ENCODE measurements at places on chromosomes 2 and 18.

DNA sequence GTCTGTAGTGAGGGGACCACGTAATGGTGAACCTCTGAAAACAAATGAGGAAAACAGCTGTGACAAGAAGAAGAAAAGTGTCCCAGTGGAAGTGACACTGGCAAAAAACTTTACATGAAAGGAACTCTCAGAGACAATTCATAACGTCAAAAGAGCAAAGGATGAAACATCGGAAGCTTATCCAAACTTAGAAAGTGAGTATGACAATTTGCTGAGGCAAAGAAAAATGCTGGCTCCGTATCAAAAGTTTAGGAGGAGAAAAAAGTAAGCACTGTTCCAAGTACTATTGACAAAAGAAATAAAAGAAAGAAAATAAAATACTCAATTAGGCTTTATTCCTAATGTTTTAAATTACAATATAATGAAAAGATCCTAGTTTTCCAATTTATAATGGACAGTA lies 91.3 kb downstream of the NOL10 start:
- no peak for DNase-seq

DNA sequence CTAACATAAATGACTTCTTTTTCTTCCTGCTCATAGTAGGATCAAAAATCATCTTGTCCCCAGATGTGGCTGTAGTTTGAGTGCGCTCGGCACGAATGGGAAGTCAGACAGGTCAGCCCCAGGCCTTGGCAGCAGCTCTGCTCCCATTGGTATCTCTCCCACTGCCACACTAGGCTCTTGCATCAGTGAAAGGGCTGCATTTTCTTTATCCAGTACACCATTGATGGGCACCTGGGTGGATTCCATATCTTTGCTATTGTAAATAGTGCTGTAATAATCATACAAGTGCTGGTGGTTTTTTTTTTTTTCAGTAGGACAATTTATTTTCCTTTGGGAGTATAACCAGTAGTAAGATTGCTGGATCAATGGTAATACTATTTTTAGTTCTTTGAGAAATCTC lies 865.5 kb downstream of the CCDC85A start:
- no peak for DNase-seq

DNA sequence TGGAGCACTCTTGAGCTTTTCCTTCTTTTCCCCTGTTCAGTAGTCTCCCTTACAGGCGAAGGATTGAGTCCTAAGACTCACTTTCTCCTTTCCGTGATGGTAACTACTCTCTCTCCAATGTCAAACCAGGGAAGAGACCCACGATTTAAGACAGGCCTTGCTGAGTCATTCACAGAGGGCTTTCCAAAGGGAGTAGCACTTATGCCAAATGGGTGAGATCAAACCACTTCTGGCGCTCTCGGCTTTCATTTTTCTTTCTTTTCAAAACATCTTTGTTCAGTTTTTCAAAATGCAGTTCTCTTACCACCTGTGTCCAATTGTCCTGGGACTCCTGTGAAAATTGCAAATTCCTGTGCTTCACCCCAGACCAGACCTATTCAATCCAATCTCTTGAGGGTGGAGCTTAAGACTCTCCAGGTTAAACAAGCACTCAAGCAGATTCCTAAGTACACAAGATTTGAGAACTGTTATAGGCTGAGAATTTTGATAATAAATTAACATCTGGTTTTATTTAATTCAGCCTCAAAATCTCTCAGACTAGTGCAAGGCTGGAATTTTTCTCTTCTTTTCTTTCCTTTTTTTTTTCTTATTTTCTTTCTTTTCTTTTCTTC lies 14.4 kb upstream of the MRPL19 start:
- DNase-seq: no peak

- DNase-seq: no peak
These were observed 218.1 kb downstream of the SP3 start for GRCh38 chr2:173747035-173747434.

DNA sequence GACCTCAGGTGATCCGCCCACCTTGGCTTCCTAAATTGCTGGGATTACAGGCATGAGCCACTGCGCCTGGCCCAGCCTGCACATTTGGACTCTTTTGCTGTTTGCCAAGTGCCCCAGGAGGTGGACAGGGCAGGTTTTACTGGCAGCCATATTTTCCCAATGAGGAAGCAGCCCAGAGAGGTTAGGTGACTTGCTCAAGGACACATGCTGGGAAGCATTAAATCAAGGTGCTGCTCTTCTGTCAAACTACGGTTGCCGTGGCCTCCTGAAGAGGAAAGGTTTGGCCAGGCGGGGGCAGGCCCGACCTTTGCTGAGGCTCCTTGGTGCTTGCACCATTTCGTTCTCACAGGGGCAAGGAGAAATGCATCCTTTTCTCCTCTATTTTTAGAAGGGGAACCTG lies 44.0 kb downstream of the DNMT3A start:
- DNase-seq: no peak

DNA sequence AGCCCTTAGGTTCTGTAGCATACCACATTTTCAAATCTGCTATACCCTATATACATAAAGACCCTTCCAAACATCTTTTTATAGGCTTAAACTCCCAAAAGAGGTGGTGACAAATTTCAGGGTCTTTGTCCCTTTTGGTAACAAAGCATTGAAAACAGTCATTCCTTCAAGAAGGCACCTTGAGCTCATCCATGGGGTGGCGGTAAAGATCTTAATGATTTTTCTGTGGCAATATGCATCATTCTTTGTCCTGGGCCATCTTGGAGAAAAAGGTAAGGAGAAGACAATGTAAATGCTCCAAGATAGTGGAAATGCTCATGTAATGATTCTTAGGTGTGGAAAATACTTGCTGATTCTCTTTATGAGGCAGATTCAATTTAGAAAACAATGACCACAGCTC lies 890.5 kb downstream of the CNTNAP5 start:
- no peak for DNase-seq

GRCh38 chr18:64986906-64987495 lies 763.8 kb upstream of the CDH7 start:
- no peak for DNase-seq

DNA sequence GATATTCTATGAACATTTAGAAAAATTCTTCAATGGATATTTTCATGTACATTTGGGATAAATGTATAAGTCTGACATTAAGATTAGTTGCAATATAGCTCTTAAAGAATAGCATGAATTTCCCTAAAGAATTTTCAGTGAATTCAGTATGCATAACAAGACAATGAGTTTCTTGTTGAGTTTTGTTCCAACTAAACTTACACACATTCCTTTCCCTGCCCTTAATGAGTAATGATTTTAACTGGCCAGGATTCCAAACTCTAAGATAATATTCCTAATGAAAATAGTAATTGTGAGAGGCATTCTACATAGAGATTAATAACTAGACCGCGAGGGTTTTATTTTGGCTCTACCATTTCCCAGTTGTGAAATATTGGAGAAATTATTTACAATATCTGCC lies 390.3 kb upstream of the GALNT5 start:
- no peak for DNase-seq

DNA sequence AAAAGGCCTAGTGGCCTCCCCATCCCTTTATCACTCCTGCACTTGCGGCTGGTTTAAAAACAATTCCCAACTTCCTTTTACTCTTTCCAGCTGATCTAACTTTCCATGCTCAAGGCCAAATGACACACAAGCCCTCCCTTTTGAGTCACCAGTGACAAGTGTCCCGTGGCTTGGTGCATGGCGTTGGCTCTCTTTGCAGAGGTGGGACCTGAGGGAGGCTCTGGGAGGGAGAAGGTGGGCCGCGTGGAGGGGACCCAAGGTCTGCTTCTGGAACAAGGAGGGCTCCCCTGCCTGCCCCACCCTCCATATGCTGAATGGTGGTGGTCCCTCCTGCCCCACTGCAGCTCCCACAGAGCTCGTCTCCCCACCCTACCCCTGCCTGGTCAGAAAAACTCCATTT lies 30.8 kb upstream of the HPCAL1 start:
- DNase-seq: no peak

- no peak for DNase-seq
These were observed 259.0 kb downstream of the AFF3 start for GRCh38 chr2:99883358-99883757.

GRCh38 chr2:173358616-173359015 lies 3.9 kb downstream of the CDCA7 start:
- no peak for DNase-seq

DNA sequence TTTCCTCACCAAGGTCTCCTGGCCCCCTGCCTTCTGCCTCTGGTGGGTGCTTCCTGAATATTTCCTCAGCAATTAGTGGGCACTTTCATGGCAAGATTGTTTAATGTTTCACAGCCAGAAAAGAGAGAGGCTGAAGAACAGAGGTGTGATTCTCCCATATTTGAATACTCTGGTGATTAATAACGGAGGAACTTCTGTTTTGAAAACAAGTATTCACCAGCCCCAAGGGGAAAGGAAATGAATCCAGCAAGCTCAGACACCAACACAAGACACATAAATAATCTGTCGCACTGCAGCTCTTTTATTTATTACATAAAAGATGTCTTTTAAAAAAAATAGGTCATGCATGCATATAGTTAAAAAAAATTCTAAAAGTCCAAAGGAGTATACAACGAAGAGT lies 57.7 kb downstream of the MRPL35 start:
- no peak for DNase-seq

DNA sequence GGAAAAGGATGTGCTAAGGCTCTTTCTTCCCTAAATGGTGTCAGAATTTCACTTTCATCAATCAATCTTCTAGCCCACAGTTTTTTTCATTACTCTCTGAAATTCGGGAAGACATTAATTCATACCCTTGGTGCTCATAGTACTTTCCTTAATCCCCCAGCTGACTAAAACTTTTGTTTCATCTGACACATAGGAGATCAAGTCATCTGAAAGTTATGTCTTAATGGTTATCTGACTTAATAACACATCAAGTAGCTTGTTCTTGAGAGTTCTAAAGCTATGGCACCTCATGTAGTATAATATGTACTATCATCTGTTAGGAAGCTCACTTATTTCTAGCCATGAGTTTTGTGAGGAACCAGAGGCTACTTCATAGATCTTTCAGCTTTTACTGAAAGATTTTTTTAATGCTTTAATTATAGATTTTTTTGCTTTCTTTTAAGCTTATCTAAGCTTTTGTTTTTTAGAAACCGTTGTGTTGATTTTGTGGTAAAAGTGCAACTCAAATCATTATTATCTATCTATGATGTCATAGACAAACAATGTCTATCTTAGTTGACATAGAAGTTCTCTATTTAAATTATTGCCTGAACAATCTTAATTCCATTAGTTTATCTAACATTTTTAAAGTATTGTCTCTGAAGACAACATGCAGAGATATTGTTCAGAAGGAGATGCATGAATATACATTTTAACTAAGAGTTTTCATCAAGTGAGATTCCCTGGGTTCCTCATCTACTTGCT lies 93.6 kb upstream of the UBXN4 start:
- DNase-seq: no peak

DNA sequence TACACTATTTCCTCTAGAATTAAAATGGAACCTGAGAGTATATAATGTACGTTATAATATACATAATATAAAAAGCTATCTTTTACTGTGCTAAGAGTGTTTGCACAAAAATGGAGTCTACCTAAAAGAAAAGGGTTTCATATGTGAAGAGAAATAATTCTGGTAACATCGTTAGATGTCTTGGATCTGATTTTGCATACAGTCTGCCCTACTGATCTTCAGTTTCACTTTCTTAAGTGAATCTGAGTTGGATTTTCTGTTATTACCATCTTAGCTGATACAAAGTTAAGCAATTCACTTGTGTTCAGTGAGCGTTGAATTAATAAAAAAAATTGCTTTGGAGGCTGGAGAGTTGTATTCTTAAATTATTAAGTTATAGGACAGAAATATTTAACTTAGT lies 502.1 kb upstream of the TMEFF2 start:
- no peak for DNase-seq

- DNase-seq: no peak
These were observed 76.0 kb downstream of the EPC2 start for GRCh38 chr2:148720501-148721001.

- no peak for DNase-seq
These were observed 266.7 kb downstream of the SH3BP4 start for GRCh38 chr2:235218486-235218907.

DNA sequence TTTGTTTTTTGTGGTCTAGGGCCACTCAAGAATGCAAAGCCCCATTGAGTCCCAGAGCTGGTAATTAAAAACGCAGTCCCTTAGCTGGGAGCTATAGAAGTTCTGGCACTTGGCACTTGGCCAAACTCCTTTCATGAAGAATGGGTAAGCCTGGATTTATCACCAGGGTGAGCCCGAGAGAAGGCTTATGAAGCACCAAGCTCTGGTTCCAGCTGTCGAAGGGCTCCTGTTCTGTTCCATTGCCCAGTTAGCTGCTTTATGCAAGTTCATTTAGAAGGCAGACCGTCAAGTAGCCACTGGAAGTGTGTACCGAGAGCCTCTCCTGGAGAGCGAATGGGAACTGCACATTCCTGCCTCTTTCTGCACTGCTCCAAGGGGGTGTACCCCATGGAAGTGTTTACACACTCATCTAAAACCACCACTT lies 14.2 kb downstream of the ECEL1 start:
- DNase-seq: no peak

DNA sequence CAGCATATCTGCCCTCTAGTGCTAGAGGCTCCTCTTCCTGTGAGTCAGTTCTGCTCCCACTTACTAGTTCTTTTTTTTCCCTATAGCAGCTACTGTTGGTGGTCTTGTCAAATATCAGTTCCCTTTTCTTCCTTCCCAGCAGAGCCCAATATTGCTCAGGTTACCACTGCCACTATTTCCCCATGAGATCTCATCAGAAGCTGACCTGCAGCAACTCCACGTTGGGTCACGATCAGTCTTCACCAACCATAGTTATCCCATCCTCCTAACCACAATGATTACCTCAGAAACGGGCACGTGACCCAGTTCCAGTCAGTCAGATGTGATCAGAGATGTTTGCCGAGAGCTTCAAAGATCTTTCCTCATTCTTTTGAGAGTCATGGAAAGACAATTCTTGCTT lies 59.7 kb upstream of the CAPN13 start:
- no peak for DNase-seq

DNA sequence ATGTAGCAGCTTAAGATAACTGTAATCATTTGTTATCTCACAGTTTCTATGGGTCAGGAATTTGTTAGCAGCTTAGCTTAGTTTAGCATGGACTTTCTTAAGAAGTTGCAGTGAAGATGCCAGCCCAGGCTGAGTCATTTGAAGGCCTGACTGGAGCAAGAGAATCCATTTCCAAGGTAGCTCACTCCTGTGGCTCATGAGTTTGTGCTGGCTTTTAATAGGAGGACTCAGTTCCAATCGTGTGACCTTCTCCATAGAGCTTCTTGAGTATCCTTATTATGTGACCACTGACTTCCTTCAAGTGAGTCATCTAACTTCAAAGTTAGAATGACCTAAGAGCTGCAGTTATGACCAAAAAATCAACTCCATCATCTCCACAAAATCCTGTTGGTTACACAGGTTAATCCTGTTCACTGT lies 1.4 kb downstream of the GPATCH11 start:
- no peak for DNase-seq

GRCh38 chr2:161321944-161322648 lies 13.9 kb downstream of the PSMD14 start:
- DNase-seq: no peak

GRCh38 chr2:219250049-219250781 lies 2.8 kb upstream of the TUBA4B start:
- DNase-seq: no peak

DNA sequence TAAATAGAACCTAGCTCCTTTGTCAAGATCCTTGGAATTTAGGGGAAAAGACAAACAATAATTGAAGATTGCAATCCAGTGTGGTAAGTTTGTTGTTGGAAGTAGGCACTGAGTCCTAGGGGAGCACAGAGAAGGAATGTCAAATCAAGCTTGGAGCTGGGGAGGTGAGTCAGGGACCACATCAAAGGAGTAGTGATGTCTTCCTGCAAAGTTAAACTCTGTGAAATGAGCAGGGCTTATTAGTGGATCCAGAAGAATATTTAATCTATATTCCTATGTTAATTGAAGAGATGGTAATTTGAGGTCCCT lies 41.7 kb upstream of the NABP1 start:
- DNase-seq: no peak

- no peak for DNase-seq
These were observed 19.4 kb downstream of the SFTPB start for GRCh38 chr2:85648619-85649018.

Measured in activated T-cell treated with anti-CD3 and anti-CD28 coated beads for 48 hours (primary cell).